ENCODE measurements at places on chromosomes 13 and 19. TPM values are rescaled to one million over a fixed set of nuclear protein-coding genes. Genes with fewer than 3 reads are reported as not detected.

The ATCAY gene
- not detected for total RNA-seq

The SHANK1 gene
- total RNA-seq: 0.47 TPM

The SLC15A1 gene
- total RNA-seq: 1.7 TPM

DNA sequence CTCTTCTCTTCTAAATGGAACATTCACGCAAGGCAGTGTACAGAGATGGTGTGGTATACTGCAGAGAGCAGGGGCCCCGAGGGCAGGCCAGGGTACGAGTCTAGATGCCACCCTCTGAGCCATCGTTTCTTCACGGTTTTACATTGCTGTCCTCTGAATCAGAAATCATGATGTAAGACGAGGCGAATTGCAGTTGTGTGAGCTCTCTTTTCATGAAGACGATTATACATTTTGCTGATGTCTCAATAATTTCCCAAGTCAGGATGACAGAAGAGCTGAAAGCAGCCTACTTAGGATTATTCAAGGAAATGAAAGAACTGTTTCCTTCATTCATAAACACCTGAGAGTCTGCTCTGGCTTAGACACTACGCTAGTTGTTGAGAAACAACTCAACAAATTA, 93.8 kb upstream of the RNF113B start:
- no peak for DNase-seq

DNA sequence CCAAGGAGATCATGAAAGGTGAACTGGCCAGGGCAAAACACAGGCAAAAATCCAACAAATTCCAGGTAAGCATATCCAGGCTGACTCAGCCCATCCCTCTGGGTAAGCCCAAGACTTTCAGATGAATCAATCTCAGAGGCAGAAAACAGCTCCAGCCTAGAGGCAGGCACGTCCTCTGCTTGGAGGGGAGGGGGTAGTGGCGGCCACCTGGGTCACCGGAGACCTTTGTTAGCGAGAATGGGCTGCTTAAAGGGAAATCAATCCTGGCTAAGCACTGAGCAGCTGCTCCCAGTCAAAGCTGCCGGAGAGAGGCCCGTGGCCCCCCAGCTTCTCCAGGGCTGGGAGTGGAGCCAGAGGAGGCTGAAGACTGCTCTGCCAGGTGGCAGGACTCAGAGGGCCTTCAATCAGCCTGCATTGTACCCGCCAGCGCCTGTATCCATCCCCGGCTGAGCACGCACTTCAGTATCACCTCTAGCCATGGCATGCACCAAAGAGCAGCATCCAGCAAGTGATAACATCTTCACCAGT, 48.2 kb downstream of the PIN1 start:
- peak; percentile 87 for DNase-seq

DNA sequence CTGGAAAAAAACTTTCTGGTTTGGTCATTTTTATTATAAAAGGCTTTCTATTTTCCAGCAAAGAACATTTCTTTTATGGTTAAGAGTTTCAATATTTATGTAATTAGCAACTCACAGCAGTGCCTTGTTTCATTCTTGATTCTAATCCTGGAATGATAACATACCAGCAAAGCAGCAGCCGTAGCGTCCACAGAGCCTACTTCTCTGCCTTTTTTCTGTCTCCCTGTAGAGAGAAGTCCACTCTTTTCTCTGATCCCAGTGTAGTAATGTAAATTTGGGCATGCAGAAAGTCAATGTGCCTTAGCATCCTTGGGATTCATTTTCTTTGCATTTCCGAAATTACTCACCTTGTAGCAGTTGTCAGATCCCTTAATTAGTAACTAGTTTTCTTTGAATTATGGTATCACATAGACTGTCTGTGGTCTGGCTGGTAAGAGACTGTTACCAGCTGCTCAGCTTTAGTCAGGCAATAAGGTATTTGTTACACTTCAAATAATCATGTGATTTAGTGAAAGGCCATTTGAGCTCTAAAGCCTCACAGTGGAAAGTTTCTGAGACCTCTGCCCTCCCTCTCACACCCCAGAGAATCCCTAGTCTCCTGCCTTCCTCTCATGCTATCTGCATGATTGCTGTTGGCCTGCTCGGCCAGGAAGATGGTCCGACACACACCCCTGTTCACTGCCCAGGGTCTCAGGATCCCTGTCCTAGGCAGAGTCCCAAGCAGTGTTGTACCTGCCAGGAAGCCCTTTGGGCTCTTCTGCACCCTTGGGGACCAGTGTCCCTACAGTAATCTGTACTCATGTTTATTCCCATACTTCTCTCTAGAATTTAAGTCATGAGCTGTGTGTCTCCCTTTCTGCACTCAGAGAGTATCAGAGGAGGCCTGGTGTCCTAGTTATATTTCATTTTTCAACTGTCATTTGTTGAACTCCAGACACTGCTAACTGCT, 86.3 kb downstream of the LRCH1 start:
- DNase-seq: no peak

DNA sequence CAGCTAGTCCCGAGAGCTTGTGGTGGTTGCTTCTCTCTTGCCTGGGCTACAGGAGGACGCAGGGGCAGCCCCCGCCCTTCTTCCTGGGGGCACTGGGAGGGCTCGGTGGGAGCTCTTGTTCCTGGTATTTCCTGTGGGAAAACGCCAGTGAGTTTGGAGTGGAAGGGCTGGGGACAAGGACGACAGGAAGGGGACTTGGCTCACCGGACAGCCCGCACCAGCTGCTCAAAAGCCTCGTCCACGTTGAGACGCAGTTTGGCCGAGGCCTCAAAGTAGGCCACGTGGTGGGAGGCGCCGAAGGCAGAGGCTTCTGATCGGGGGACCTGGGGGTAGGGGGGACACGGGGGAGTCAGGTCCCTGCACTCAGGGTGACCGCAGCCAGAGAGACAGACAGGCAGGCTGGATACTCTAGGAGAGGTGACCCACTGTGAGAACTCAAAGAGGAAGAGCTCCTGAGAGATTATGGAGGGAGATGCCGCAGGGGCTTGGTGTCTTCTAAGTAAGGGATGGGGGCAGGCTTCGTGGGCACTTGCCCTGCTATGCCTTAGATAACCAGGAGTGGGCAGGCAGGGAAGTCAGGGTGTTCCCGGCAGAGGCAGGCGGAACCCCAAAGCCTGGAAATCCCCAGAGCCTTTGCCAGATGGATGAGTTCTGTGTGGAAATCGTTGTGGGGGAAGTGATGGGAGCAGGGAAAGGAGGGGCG, 4.3 kb downstream of the RRAS start:
- no peak for DNase-seq

- peak; percentile 42 for DNase-seq
Measured at GRCh38 chr19:2260341-2260805, 4.2 kb upstream of the JSRP1 start.

DNA sequence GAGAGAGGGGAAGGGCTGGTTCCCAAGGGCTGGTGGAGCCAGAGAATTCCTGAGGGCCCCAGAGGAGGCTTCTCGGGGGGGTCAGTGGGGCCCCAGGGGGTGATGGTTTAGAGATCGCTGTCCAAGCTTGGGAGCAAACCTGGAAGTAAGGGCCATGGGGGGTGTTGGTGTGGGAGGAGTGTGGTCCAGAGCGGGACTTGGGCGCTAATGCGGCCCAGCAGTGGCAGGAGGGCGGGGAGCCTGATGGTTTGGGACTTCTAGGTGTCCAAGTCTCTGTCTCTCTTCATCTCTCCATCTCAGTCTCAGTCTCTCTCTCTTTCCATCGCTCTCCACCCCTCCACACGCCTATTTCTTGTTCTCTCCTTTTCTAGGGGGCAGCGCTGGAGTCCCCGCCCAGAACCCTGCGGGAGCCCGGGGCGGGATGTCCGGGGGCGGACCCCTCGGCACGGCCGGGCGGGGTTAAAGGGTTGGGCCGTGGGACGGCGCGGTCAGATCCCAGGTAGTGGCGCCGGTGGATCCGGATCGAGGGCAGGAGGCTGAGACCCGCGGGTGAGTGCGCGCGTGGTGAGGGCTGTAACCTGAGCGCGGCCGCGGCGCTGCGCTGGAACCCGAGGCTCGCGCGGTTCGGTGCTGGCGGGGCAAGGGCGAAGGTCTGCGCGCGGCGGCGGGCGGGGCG, at the start of gene CYP4F22:
Gene CYP4F22 (plus strand): TSS at position 491 of the 676 bp plus-strand sequence. CDS start 16,812 bp downstream, outside the sequence.
- no peak for DNase-seq

DNA sequence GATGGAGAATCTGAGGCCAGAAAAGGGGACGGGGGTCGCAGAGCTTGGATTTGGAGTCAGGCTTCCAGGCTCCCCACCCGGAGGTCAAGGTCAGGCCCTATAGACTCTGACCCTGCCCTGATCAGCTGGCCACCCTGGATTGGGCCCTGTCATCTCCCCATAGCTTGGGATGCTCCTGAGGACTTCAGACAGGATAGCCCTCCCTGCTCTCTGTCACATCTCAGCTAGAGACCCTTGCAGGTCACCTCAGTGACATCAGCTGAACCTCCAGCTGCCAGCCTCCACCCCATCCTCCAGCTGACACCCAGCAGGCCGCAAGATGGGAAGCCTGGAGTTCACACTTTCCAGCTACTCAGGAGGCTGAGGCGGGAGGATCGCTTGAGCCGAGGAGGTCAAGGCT, 2.8 kb upstream of the TPM4 start:
- DNase-seq: no peak

GRCh38 chr13:60467098-60467497, 70.1 kb downstream of the TDRD3 start:
- DNase-seq: no peak

GRCh38 chr13:23629566-23630272, 59.5 kb downstream of the TNFRSF19 start:
- peak; percentile 61 for DNase-seq

DNA sequence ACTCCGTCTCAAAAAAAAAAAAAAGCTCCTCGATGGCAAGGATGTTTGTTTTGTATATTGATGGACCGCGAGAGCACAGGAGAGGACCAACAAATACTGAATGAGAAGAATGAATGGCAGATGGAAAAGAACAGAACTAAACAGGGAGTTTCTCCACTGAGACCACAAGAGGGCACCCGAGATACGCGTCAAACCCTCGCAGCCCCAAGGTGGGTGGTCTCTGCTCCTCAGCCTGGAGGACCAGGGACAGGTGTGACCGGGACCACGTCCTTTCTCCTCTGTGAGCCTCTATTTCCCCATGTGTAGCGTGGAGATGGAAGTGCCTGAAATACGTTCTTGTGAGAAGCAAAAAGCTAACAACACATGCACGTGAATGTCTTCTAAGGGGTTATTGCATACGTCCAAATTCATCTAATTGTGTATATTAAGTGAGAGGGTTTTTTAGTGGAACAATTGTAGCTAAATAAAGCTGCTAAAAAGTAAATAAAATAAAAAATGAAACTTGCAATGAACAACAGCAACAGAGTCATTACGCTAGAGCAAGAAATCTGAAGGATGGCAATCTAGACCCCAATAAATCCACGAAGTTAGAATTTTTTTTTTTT, 8.3 kb upstream of the CDC42EP5 start:
- DNase-seq: peak; percentile 60

DNA sequence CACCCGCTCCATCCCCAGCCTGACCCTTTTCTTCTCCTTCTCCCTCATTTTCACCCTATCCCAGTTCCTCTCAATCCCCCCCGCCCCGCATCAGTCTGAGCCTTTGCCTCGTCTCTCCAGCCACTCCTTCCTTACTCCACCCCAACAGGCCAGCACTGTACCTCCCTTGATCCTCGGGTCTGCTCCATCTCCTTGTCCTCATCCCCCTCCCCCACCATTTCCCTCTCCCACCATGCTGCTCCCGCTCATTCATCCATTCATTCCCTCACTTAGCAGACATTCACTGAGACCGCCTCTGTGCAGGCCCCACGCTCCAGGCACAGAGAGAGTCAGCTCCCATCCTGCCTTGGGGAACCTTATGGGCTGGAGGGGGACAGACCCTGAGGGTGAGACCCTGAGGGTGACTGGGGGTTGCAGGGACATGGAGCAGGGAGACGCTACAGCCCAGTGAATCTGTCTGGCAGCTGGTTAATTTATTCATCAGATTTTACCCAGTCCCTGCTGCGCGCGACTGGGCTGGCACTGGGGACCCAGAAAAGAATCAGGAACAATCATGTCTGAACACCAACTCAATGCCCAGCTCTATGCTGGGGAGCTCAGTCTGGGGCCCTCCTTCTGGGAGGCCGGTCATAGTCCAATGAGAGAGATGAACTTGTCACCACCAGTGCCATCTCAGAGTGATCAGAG, 881 bp downstream of the ARHGAP33 start:
- no peak for DNase-seq

DNA sequence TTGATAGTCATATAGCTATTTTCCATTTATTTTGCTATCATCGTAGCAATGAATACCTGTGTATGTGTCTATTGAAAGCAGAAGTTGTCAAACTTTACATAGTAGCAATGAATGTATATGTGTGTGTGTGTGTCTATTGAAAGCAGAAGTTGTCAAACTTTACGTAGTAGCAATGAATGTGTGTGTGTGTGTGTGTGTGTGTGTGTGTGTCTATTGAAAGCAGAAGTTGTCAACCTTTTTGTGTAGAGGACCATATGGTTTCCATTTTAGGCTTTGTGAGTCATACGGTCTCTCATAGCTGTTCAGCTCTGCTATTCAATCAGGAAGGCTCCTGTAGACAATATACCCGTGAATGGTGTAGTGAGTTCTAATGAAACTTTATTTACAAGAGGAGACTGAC, 20.8 kb downstream of the NLRP4 start:
- DNase-seq: no peak
